ENCODE measurements at places on chromosomes 4 and X.

DNA sequence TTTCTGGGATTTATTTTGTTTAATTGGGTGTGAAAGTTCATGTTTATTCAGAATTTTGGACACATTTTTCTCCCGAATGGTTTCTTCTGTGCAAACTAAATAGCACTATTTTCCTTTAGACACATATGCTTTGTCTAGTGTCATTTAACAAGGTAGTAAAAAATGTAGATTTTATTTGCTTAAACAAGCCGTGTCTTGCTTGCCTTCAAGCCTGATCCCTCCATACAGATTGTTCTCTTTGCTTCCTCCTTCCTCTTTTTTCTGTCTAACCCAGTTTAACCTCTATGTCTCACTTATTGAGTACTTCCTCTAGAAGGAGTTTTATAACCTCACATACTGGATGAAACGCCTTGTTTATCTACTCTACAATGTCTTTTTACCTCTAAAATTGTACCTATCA lies 211.8 kb downstream of the NPFFR2 start:
- no peak for DNase-seq

DNA sequence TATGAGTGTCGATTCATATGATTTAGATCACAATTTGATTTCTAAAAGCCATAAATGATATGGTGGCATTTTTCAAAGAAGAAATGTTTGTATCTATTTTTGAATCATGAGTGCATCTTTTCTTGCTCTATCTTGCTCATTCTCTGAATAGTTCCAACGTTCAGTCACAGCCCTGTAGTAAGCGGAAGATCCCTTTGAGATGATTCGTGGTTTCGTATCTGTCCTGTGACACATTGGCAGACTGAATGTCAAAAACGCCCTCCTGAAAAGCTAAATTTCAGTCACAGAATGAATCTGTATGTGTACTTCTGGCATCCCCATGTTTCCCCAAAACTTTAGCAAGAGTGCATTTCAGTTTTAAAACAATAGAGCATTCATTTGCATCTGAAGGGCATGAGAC lies 1066.9 kb upstream of the TENM3 start:
- peak; percentile 17 for DNase-seq

GRCh38 chr4:30536231-30536630 lies 183.9 kb upstream of the PCDH7 start:
- no peak for DNase-seq

DNA sequence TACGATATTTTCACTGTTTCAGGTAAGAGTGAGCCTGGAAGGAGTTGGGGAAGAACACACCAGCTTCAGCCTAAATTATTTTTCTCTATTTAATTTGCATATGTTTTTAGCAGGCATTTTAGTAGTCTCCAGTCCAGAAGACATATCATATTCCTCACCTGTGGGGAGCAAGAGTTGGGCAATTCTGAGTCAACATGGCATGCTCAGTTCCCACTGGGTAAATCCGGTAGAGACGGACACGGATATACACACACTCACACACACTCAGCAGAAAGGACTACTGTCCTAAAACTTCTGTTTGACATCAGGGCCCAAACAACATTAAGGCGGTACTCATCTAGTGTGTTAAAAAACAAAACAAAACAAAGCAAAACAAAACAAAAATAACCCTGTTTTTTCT lies 4.9 kb upstream of the BEX4 start:
- DNase-seq: no peak

GRCh38 chrX:53580742-53581504 lies 105.6 kb downstream of the HUWE1 start:
- DNase-seq: no peak
